Stimulated activated CD8-positive, alpha-beta memory T cell treated with anti-CD3 and anti-CD28 coated beads, Interleukin-15, amount 100 ng/mL, for 4 hours (primary cell): ENCODE measurements at places on chromosomes 2 and 18.

DNA sequence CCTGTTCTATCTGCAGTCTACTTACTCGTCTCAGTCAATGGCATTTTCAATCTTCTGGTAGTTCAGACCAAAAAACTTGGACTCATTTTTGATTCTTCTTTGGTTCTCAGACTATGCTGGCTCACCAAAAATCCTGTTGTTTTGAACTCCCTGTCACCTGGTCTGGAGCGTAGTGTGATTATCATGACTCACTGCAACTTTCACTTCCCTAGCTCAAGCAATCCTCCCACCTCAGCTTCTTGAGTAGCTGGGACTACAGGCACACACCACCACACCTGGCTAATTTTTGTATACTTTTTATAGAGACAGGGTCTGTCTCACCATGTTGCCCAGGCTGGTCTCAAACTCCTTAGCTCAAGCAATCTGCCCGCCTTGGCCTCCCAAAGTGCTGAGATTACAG is 163.3 kb upstream of the CDH7 start:
- DNase-seq, result no peak

- DNase-seq, result no peak
These were observed 35.7 kb upstream of the GYPC start for GRCh38 chr2:126620302-126620701.

DNA sequence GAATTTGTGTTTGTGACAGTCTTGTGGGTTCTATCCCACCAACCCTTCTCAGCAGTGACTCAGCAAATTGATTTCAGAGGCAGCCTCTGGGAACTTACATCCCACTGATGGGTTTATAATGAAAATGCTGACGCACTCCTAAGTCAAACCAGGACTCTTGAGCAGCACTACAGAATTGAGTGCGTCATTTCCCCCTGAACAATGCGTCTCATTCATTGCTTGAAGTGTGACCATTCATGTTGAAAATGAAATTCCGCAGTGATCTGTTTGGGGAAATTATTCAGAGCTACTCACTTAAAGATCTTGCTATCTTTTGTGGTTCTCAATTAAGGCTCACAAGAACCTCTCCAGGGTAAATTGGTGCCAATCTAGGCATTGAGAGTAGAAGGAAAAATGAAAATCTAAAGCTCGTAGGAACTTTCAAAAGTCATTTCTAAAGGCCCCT is 417.7 kb upstream of the SLC14A2 start:
- DNase-seq, result no peak

- DNase-seq, result no peak
These were observed 4.4 kb downstream of the ACTG2 start for GRCh38 chr2:73897240-73897583.

GRCh38 chr18:70907673-70908072 is 618.8 kb downstream of the SOCS6 start:
- no peak for DNase-seq

- DNase-seq, result no peak
These were observed 145.0 kb upstream of the PELI1 start for GRCh38 chr2:64289251-64289650.

- DNase-seq, result no peak
These were observed 12.3 kb downstream of the CEBPZ start for GRCh38 chr2:37219046-37219445.

- DNase-seq, result peak; percentile 5
These were observed 886 bp downstream of the PRKCE start for GRCh38 chr2:45652090-45653031.

GRCh38 chr2:194769030-194769429 is 888.0 kb upstream of the SLC39A10 start:
- no peak for DNase-seq

DNA sequence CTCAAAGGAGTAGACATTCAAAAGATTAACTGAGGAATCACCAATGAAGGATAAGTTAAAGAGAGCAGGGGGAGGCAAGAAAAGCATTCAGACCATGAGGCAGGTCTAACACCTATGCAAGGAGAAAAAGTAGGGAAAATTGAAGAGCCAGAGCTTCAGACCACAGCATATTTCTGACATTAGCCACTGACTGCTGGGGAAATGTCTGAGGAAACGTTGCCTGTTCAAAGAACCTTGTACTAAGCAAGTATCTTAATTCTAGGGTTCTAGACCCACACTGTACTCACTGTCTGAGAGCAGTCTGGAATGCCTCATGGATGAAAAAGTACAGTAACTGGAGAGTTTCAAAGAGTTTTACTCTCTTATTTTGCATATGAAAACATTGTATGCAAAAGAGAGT is 39.5 kb upstream of the TFPI start:
- no peak for DNase-seq

- no peak for DNase-seq
These were observed 158.9 kb downstream of the TWIST2 start for GRCh38 chr2:239006622-239007285.

DNA sequence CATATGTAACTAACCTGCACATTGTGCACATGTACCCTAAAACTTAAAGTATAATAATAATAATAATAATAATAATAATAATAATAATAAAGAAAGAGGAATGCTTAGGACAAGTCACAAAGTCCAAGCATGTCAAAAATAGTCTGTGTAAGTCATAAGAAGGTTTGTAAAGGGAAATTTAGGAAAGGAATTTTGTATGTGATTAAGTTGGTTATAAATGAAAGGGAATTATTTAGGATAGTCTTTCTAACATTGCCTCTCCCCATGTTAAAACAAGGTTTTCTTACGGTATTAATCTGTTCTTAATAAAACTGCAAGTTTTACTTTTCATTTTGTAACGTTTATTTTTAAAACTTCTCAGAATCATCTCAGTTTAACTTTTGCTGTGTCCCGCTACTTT is 62.8 kb downstream of the SESTD1 start:
- no peak for DNase-seq

GRCh38 chr2:97617911-97618310 is 28.0 kb upstream of the COX5B start:
- DNase-seq, result no peak

DNA sequence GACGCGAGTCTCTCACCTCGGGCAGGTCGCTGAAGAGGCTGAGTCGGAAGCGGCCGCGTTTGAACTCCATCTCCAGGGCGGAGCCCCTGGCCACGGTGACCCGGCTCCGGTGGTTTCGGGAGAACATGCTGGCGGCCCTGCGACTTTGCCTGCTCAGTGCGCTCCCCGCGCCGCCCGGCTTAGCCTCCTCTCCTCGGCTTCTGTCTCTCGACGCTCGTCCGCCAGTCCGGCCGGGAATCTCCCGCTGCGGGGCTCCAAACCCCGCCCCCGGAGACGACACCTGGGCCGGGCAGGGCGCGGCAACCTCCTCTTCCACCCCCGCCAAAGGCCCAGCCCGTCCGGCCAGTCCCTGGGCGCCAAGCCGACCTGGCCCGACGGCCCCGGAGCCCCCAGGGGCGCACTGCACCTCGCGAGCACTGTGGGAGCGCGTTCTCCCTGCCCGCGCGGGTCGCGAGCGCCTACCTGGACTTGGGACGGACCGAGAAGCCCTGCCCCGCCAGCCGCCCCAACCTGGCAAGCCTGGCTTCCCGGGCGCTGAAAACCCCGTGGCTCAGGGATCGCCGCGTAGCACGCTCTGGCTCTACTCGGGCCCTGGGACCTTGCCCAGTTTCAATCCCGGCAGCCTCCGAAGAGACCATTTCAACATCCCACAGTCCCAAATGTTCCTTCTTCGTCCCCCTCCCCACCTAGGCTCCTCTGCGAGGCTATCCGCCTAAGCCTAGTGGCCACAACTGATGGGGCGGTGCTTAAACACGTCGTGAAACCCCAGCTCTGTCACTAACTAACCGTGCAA is at the start of gene RTKN:
TSS of gene RTKN (minus strand) at position 248 of the 793 bp plus-strand sequence. CDS start at position 127, 121 bp downstream.
- no peak for DNase-seq

DNA sequence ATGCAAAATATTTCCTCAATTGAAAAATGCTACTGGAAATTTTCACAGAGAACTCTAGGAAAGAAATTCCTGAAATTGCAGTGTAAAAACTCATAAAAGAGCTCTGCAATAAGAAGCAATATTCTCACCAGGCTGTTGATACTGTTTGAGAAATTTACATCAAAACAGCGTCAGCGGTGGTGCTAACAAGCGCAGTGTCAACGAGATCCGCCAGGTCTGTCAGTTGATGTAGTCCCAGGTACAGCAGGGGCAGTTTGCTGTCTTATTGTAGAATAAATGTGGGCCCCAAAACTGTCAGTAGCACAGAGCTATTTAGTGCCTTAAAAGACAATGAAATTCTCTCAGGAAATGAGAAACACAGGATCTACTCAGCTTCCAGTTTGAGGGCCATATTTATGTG is 611.2 kb downstream of the ARHGAP15 start:
- DNase-seq, result no peak

- no peak for DNase-seq
These were observed 205.2 kb downstream of the AGPS start for GRCh38 chr2:177597759-177598158.

DNA sequence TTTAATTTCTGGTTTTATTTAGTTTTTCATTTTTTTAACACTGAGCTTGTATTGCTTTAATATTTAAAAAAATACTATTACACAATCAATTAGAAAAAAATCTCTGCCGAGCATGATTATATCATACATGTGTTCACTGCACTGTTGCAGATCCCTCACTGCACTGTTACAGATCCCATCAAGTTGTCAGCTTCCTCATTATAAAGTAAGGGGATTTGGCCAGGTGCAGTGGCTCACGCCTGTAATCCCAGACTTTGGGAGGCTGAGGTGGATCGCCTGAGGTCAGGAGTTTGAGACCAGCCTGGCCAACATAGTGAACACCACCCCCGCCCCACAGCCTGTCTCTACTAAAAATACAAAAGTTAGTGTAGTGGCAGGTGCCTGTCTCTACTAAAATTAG is 33.0 kb upstream of the METTL21A start:
- DNase-seq, result no peak
